ENCODE measurements at places on chromosomes 11 and 22. TPM values are rescaled to one million over a fixed set of nuclear protein-coding genes. Genes with fewer than 3 reads are reported as not detected.

DNA sequence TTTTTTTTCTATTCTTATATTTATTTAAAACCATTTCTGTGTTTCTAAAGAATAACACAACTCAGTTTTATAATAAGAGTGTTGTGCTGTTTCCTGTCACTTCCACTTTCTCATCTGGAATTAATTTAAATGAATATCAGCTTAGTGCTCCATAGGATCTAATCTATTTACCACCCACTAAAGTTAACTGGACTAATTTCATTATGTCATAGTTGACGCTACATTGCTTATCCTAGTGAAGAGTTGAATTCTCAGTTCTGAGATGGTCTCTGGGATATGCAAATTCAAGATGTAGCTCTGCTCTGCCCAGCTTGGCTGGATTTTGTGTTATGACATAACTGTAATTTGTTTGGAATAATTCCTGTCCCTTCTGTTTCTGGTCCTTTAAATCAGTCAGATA is 380.1 kb downstream of the METTL15 start:
- no peak for DNase-seq

DNA sequence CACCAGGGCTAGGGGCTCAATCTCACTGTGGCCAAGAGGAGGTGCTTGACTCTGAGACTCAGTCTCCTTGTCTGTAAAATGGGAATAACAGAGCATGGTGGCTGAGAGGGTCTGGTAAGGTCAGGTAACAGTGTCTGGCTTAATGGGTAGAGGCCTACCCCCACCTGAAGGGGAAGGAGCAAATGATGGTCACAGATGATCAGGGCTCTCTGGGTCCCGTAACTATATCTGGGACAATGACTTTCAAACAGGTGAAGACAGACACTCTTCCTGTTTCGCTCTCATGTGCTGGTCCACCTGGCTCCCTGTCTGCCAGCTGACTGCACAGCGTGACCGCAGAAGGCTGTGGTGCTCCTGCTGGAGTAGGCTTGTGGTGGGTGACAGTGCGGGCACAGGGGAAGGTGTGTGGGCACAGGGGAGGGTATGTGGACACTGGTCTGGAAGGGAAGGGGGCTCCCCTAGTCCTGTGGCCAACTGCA is 4.0 kb downstream of the A4GALT start:
- no peak for DNase-seq

GRCh38 chr11:121964591-121964990 is 151.4 kb downstream of the BLID start:
- DNase-seq, result peak; percentile 5

DNA sequence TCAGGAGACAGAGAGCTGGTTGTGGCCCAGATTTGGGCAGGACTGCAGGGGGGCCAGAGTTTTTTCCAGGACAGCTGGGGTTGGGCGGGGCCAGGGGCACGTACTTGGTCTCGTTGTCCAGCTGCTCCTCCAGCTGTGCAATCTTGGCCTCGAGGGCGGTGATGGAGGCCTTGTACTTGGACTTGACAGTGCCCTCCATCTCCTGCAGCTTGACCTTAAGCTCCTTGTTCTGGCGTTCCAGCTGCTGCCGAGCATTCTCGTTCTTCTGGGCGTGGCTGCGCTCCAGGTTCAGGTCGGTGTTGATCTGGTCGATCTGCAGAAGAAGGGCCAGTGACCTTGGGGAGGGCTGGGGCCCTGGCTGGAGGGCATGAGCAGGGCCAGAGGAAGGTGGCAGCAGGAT is 32.1 kb downstream of the APOL1 start:
- DNase-seq, result peak; percentile 72

- peak; percentile 96 for DNase-seq
These were observed 4.2 kb downstream of the ALDH3B1 start for GRCh38 chr11:68014157-68014946.

Gene OR2AT4
- not detected for total RNA-seq

- peak; percentile 85 for DNase-seq
These were observed 457 bp downstream of the CPSF7 start for GRCh38 chr11:61429346-61429690.

DNA sequence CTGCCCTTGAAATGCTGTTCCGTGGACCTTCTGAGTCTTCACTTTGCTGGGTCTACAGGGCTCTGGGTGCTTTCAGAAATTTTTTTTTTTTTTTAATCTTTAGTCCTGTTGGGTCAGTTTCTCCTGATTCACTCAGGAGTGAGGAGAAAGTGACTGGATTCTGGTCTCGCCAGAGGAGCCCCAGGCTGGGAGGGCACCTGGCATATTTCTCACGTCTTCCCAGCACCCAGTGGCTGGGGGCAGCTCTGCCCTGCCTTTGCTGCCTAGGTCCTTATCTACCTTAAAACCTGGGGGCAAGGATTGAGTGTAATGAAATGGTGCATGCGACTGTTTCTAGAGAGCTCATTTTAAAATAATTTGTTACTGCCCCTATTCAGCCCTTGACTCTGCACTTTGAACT is 23.3 kb downstream of the SAMM50 start:
- no peak for DNase-seq

Gene ST14
- under 0.01 TPM for total RNA-seq

DNA sequence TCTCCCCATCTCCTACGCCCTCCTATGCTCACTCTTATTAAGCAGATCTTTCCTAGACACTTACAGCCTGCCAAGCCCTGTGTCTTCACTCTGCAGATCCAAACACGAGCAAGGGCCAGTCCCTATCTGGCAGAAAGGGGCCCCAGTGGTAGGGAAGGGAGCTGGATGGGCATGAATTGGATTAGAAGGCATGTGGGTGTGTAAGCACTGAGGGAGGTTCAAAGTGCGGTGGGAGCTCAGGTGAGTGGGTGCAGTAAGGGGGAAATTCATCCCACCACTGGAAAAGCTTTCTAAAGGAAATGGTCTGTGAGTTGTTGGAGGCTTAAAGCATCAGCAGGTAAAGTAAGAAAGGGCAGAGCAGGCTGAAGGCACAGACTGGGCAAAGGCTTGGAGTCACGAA is 5.5 kb downstream of the TMEM132A start:
- peak; percentile 82 for DNase-seq

Gene AGBL2
- total RNA-seq, result 2.2 TPM

Gene MIOX
- under 0.01 TPM for total RNA-seq

Gene CLTCL1
- 28.6 TPM for total RNA-seq

Gene TMPRSS13
- not detected for total RNA-seq

All from osteoblast (primary cell).